ENCODE measurements at places on chromosomes 3 and 15.

GRCh38 chr3:36166477-36166876, 213.8 kb upstream of the STAC start:
- no peak for DNase-seq

DNA sequence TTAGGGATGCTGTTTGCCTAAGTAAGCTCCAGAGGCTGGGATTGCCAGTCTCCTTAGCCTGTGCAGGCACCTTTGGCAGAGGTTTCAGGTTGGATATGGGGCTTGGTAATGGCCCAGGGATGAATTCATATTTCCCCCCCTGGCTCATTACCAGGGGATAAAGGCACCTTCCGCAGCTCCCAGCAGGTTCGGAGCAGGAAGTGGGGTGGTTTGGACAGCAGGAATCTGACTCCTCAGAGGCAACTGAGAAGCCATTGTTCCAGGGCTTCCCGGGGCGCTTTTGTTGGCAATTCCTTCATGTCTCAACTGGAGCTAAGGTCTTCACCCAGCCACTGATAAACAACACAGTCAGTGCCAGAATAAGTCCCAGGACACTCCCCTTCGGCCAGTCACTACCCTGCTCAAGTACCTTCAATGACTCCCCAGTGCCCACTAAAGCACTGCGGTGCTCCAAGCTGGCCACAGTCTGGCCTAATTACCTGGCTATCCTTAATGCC, 85.3 kb upstream of the SLC6A6 start:
- DNase-seq: no peak

GRCh38 chr3:160023476-160023875, 34.8 kb downstream of the IL12A start:
- DNase-seq: no peak

GRCh38 chr3:21290557-21290956, 460.5 kb downstream of the ZNF385D start:
- DNase-seq: no peak

GRCh38 chr15:86021281-86022264, 58.1 kb upstream of the AGBL1 start:
- no peak for DNase-seq

- DNase-seq: no peak
Measured at GRCh38 chr15:51203797-51204196, 109.1 kb upstream of the TNFAIP8L3 start.

- no peak for DNase-seq
Measured at GRCh38 chr3:123431658-123432324, 17.1 kb downstream of the ADCY5 start.

GRCh38 chr3:181622365-181622764, 89.4 kb upstream of the SOX2 start:
- no peak for DNase-seq

DNA sequence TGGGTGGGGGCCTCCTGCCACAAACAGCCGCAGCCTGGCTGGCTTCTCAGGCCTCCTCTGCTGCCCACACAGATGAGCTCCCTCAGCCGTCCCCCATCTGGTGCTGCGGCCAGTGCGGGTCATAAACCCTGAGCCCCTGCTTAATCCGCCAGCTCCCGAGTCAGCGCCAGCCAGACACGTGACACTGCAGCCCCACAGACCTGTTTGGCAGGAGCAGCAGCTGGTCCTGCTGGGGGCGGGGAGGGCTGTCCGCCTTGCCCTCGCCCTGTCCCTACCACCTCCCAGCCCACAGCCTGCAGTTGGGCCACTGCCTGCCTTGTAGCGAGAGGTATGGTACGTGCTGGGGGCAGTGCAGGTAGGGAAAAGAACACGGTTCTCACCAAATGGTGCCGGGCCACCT, 86.2 kb downstream of the IQSEC1 start:
- no peak for DNase-seq

GRCh38 chr3:117243657-117244056, 534.1 kb downstream of the TUSC7 start:
- no peak for DNase-seq

DNA sequence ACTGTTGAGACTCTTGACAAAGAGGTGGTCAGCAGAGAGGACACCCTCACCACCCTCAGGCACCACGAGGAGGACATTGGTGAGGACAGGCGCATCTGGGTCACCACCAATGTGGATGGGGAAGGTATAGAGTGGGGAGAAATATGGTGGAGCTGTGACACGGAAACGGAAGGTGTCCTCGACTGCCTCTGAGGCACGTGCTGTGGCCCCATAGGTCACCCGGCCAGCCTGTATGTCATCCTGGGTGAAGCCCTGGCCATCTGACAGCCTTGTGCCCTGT, 24.4 kb downstream of the CSPG4 start:
- DNase-seq: no peak

- no peak for DNase-seq
Measured at GRCh38 chr3:49173116-49173791, 1.9 kb downstream of the KLHDC8B start.

GRCh38 chr3:46947981-46948791, 28.4 kb downstream of the CCDC12 start:
- peak; percentile 60 for DNase-seq

DNA sequence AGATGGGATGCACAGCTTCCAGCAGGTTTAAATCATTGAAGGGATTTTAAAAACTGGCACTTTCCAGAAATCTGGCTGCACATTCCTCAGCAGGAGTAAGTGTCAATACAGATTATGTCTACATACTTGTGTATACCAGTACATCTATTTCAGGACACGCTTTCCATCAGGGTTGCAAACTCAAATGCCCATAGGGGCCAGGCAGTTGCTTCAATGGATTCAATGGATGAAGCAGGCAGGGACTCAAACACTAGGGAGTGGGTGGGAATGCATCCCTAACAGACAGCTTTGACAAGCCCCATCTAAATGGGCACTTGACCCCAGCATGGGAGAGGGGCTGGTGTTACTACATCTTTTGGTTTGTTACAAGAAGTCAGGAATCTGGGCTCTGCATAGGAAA, 136.8 kb downstream of the FOXP1 start:
- no peak for DNase-seq

GRCh38 chr3:145557405-145557804, 603.6 kb downstream of the PLOD2 start:
- no peak for DNase-seq

GRCh38 chr3:144775551-144775950, 803.9 kb downstream of the DIPK2A start:
- DNase-seq: no peak

DNA sequence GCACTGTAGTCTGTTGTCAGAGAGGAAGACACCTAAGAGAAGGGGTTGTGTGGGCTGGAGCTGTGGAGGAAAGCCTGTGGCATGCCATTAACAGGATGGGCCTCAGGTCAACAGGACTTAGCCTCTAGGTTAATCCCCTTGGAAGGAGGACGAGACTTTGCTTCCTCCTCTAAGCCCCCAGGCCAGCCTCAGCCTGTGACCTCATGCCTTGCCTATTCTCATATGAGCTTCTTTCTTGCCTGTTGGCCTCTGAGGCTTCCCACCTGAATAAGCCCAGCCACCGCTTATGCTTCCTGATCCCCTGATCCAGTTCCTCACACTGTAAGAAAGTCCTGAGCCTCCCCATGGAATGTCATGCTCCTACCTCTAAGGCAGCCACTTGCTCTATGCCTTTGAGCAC, 52.2 kb upstream of the TBC1D21 start:
- DNase-seq: no peak

GRCh38 chr15:27272427-27272826, 301.4 kb downstream of the GABRG3 start:
- DNase-seq: no peak

DNA sequence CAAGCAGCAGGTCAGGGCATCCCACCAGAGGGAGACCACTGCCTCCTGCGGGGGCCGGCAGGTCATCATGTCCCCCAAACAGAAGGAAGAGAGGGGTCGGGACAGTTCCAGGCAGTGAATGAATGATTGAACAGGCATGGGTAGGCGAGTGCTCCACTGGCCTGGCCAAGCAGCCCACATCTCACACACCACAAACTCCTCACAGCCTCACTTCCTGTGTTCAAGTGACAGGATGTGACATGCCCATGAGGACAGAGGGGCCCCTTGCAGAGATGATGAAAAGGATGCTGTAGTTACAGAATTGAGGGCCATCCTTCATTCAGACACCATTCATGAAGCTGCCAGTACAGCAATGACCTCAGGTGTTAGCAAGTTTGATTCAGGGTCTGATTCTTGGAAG, 3.7 kb downstream of the IQSEC1 start:
- DNase-seq: peak; percentile 42

DNA sequence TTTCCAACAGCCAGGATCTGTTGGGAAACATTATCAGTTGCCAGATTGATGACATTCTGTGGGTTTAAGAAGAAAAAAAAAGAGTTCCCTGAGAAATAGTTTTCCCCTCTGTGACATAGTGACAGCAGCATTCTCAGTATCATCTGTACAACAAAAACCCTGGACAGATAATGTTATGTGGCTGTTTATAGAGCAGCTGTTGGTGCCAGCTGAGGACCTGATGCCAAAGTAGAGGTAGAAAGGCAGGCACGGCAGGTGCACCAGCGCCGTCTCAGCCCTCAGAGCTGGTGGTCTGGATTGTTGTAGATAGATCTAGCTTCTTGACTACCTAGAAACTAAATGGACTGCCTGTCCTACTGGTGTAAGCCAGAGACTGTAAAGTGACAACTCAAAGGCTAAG, 56.2 kb upstream of the FILIP1L start:
- DNase-seq: no peak

DNA sequence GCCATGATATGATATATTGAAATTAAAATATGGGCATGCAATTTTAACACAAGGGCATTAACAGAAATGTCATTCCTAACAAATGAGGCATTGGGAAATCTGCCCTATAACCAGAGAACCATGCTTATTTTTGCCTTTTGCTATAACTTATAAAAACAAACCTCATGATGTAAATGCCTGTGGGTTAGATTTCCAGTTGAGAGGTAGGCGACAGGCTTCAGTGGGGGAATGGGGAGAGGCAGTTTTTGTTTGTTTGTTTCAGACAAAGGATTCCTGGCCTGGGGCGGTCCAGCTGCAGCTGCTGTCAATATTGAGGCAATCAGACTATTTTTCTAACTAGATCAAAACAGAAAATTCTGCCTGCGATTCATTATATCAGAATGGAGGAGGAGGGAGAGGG, 490.4 kb upstream of the CFAP20DC start:
- no peak for DNase-seq

DNA sequence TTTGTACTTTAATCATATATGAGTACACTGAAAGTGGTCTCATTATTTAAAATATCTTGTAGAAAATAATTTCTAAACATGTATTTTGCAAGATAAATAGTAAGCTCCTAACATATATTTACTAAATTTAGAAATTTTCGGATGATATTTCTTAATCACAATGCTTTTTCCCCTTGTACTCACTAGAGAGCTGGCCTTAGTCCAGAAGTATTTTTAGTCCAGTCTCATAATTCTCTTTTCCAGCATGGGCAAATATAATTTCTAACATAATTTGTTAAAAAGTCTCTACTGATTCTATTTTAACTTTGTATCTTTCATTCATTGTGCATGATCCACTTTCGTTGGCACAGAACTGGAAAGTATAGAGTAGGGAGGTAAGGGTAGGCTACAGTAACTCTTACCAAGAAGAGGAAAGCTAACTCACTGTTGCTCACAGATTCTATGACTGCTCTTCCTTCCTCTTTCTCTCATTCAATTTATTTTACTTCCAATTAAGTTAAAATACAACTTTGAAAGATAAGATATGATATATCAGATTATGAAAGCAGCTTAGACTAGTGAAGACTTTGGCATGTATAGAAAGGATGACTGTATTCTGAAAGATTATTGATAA, 39.3 kb downstream of the FGF7 start:
- no peak for DNase-seq

- DNase-seq: no peak
Measured at GRCh38 chr3:175890066-175890465, 1030.9 kb downstream of the NAALADL2 start.

GRCh38 chr3:7315037-7315436, 454.1 kb downstream of the GRM7 start:
- no peak for DNase-seq

DNA sequence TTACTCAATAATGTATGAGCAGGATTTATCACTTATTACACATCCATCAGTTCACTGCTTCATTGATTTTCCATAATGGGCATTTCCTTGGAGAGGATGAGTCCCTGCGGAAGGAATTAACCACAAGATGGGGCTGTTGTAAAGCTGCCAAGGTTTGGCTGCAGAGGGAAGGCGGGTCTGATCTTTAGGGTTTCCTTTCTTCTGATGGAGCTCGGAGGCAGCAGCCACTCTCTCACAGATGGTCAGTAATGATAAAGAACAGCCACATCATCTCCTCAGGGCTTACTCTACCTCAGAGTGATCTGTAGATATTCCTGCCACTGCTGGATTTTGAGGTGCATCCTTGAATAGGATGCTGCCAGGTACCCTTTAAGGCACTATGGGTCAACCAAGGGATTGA, 115.2 kb downstream of the USP13 start:
- DNase-seq: no peak

DNA sequence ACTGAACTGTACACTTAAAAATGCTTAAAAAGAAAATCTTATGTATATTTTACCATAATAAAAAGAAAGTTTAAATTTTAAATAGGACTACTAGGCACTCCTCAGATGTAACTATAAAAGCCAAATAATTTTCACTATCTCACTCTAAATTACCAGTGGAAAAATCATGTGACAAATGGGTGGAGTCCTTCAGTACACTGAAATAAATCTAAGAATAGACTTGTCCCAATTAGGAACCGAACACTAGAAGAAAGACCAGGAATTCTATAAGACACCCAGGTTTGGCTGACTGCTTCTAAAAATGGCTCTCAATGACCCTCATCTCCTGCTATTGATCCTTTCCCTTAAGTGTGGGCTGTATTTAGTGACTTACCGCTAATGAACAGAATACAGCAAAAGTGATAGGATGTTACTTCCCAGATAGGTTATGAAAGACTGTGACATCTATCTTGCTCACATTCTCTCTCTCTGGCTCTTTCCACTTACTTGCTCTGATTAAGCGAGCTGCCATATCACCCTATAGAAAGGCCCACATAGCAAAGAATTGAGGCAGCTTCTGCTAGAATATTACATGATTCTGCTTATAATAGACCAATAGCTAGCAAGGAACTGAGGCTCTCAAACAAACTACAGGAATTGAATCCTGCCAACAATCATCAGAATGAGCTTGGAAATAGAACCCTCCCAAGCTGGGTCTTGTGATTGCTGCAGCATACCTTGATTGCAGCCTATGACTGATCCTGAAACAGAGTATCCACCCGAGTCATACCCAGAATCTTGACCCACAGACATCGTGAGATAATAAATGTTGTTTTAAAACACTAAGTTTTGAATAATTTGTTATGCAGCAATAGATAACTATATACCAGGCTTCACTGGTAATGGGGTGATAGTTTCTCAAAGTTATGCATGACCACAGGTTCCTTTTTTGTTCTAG, 16.9 kb downstream of the TTBK2 start:
- DNase-seq: no peak

GRCh38 chr3:167867981-167868380, 132.5 kb downstream of the SERPINI1 start:
- no peak for DNase-seq

DNA sequence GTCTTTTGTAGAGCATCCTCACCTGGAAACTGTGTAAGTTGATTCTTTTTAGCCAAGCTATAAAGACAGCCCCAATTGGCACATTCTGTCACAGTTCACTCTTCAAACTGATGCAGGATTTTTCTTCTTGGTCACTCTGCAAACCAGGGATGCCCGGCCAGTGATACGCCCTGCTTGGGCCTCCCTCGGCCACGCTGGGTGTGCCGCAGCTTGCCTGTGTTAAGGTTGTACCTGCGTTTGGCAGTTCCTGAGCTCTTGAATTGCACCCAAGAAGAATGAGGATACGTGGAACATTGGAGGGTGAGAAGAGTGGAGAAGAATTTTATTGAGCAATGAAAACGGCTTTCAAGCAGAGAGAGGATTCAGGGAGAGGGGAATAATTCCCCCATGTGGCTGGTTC, 49.9 kb downstream of the PSMD6 start:
- DNase-seq: no peak

All from stimulated activated CD8-positive, alpha-beta memory T cell treated with anti-CD3 and anti-CD28 coated beads, Interleukin-7, amount 100 ng/mL, for 4 hours (primary cell).